ENCODE measurements at places on chromosomes 12 and 14.

GRCh38 chr14:33709283-33709682, 241.6 kb downstream of the EGLN3 start:
- H3K27me3 ChIP-seq: no peaks in the 10 kb centered on the region
- no peak overlapping the region for H3K27ac ChIP-seq
- no peaks in the 10 kb centered on the region for H3K4me1 ChIP-seq
- H3K4me3 ChIP-seq: no peak overlapping the region
- no peak for DNase-seq

DNA sequence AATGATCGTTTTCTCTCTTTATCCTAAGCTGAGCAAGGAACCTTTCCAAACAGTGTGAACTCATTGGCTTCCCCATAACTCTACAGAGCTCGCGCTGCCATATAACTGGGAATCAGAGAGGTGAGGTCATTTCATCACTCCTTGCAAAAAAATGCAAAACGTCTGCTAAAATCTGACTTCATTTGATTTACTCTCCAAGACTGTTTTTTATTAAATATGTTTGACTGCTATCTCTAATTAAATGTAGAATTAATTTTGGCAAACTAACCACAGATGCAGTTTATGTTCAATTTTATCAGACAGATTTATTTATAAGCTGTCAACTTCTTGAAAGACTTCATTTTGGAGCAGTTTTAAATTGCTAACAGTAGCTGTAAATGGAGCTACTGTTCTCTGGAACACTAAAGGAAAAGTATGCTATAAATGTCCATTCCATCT, 131.6 kb upstream of the SOX5 start:
- no peak for DNase-seq
- H3K4me3 ChIP-seq: no peak overlapping the region
- H3K36me3 ChIP-seq: no peaks in the 10 kb centered on the region
- H3K27me3 ChIP-seq: no peaks in the 10 kb centered on the region

DNA sequence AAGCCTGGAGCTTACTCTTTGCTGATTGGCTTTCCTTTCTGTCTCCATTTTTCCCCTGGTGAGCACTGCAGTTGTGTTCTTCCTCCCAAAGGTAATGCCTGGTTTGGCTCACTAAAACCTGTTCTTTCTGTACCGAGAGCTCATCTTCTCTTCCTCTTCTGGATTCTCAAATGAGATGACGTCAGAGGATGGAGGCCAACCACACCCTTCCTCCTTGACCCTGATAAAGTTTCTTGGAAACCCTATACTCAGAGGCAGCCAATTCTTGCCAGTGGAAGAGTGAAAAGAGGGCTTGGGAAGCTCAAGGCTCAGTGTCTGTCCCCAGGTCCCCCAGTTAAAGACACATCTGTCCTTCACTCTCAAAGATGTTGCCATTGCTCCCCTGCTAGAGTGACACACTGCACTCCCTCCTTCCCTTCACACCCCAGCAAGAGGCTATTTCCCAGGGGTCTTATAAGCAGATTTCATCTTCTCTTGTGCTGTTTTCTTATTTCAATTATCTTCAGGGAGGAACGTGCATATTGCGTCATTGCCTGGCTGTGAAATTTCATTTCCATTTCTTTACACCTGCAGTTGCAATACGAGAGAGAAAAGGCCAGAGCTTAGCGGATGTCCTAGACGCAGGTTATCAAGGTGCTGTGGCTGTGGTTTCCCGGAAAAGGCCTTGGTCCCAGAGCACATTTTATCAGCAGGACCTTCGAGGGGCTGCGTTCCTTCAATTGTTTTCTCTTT, 27.3 kb downstream of the NTF3 start:
- H3K4me1 ChIP-seq: peaks cover 42% of the 10 kb centered on the region
- no peak for DNase-seq
- H3K27me3 ChIP-seq: no peaks in the 10 kb centered on the region
- H3K27ac ChIP-seq: no peak overlapping the region
- peaks cover 9% of the 10 kb centered on the region for H3K36me3 ChIP-seq

DNA sequence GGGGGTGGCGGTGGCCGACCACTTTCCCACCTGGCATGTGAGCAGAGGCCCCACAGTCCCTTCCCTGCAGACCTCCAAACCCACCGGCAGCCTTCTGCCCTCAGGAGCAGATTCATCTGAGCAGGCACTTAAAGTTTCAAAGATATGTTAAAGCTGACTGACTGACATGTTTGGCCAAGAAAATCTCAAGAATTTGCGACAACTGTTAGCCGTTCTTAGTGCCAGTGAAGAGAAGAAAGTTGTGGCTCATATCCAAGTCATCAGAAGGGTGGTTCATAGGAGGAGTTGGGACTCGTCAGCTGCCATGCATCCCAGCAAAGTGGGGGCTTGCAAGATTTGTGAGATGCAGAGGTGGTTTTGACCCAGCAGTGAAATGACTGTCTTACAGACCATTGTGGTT, 27.2 kb downstream of the ELK3 start:
- no peak for DNase-seq
- no peak overlapping the region for H3K4me3 ChIP-seq
- peaks cover 14% of the 10 kb centered on the region for H3K4me1 ChIP-seq
- peaks cover 20% of the 10 kb centered on the region for H3K36me3 ChIP-seq
- H3K27me3 ChIP-seq: no peaks in the 10 kb centered on the region
- H3K27ac ChIP-seq: no peak overlapping the region

DNA sequence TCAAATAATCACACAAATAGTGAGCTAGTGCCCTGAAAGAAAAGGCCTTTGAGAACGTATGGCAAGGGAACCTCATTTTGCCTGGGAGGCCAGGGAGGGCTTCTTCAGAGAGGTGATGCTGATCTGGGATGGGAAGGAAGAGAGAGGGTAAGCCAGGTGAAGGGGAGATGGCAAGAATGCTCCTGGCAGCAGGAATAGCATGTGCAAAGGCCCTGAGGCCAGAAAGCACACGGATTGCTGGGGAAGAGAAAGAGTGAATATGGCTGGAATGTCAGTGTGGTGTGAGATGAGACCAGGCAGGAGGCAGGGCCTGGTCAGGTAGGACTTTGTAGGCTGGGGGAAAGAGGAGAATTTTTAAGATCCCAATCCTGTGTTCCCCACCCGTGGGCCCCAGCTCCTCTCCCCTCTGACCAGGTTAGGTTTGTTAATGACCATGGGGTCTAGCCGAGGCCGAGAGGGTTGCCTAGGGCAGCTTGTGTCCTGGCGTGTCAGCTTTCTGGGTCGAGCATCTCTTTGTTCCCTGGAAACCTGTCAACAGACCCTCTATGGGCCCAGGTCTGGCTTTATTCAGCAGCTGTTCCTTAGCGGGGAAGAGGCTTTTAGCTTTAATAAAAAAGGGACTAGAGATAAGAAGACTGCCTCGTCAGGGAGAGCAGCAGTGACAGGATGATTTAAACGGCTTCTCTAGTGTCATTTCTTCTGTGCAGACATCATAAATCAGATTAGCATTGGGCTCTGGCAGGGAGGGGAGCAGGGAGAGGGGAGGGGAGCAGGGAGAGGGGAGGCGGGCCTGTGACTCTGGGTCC, 123.4 kb downstream of the ADCK1 start:
- H3K27ac ChIP-seq: no peak overlapping the region

GRCh38 chr12:70032076-70032475, 207.0 kb downstream of the MYRFL start:
- no peaks in the 10 kb centered on the region for H3K36me3 ChIP-seq
- H3K4me3 ChIP-seq: no peak overlapping the region
- H3K27me3 ChIP-seq: no peaks in the 10 kb centered on the region
- H3K4me1 ChIP-seq: no peaks in the 10 kb centered on the region
- no peak for DNase-seq

GRCh38 chr14:24928386-24928900, 121.5 kb downstream of the STXBP6 start:
- no peak overlapping the region for H3K4me3 ChIP-seq
- H3K4me1 ChIP-seq: no peaks in the 10 kb centered on the region
- peak; percentile 55 for DNase-seq
- H3K27me3 ChIP-seq: no peaks in the 10 kb centered on the region

- no peaks in the 10 kb centered on the region for H3K27me3 ChIP-seq
- H3K4me3 ChIP-seq: no peak overlapping the region
- no peaks in the 10 kb centered on the region for H3K4me1 ChIP-seq
- H3K36me3 ChIP-seq: no peaks in the 10 kb centered on the region
- no peak overlapping the region for H3K27ac ChIP-seq
Measured at GRCh38 chr12:55063291-55063690, 43.5 kb downstream of the NEUROD4 start.

Measured in IMR-90 (cell line).